ENCODE measurements at places on chromosomes 12 and 14.

DNA sequence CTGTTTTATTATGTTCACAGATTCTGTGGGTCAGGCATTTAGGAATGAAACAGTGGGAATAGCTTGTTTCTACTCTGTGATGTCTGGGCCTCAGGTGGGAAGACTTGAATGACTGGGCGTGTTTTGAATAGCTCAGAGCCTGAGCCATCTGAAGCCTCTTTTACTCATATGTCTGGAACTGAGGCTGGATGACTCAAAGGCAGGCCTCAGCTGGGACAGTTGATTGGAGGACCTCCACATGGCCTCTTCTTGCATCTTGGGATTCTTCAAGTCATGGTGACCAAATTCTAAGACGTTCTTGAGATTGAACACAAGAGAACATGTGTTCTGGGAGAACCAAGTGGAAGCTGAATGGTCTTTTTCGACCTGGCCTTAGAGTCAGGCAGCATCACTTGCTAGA, 45.8 kb upstream of the TBX3 start:
- DNase-seq: no peak

DNA sequence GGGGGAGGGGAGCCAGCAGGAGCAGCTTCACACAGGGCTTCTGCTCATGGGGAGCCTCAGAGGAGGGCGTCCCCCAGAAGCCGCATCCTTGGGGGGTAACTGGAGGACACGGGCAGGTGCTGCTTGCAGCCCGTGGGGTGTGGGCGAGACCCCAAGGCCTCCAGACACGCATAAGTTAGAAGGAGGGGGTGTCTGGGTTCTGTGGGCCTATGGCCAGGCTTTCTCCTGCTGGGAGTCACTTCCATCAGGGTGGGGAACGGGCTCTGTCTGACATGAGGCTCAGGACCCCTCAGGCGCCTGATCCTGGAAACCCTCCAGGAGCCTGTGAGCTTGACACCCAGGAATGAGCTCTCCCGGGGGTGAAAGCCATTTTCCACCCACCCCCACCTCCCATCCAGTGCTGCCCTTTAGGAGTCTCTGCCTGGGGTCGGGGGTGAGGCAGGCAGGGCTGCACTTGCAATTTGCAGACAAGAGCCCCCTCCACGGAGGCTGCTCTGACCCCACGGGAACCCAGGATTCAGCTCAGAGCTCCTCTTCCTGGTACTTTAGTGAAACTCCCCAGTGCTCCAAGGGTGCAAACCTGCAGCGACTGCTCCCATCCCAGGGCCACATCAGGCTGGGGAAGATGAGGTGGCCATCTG, 325.7 kb downstream of the ADGRD1 start:
- DNase-seq: no peak

DNA sequence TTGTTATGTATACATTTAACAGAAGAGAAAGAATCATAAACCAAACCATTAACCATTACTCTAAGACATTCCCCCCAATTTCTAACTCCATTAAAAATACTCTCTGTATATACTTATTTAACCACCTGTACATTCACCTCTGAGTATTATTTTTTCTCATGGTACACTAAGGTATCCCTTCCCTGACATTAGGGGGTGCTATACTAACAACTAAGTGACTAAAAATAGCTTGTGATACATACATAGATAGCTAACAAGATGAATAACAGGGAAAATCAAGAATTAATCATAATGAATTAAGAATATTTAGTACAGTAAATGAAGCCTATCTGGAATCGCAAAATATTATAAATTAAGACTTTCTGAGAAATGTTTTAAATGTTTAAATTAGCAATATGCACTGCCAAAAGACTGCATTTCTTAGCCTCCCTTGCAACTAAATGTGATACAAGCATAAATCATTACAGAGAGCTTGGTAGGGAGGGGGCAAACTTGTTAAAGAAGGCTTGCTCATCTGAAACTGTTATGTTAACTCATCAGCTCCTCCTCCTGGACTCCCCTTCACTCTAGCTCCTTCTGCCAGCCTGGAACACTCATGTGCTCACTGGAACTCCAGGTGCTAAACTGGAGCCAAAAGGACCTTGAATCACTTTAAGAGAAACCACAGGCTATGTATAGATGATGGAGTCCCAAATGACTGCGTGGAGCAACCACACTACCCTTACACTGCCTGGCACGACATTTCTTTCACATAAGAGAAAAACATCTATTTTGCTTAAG, 14.9 kb downstream of the C2CD5 start:
- DNase-seq: peak; percentile 11

DNA sequence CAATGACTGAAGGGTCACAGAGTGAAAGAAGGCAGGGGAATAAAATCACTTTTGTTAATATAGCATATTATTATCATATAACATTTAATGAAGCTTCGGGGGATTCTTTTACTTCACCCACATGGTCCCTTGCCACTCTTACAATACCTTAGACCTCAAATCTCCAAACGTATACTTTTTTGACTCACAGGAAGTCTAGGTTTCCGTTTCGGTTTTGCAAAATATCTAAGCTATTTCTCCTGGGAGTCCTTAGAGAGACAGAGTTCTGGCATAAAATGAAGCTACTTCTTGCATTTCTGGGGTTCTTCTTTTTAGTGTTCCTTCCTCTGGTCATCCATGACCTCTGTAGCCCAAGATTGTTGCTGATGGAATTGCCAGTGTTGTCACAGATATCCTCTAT, 590.5 kb upstream of the ATP2B1 start:
- DNase-seq: no peak

GRCh38 chr14:66121859-66122258, 364.3 kb upstream of the CCDC196 start:
- no peak for DNase-seq

DNA sequence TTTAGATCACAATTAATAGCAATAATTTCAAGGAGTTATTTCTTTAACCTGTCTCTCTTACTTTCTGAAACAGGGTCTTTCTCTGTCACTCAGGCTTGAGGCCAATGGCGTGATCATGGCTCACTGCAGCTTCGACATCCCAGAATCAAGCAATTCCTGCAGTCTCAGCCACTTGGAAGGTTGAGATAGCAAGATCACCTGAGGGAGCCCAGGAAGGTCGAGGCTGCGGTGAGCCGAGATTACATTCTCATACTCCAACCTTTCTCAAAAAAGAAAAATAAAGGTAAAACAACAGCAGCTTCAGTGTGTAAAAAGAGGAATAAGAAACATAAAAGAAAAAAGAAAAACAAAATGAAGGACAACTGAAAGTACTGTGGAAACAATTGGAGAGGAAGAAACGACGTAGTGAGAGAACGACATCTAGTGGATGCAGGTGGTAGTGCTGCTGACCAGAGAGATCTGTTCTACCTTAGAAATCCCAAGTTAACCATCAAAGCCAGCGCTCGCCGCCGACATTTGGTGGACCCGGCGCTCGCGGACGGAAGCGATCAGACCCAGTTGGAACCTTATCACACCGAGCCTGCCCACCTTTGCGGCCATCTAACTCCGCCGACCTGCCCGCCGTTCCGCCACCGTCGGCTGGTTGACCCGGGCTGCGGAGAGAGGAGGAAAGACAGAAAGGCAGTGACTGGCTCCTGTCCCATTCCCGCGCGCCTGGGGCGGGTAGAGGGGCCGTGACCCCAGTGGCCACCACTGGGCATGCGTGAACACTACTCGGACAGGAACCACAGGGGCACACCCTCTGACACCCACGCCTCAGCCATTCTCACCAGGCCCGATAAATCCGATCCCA, 196.1 kb downstream of the ALG10 start:
- DNase-seq: peak; percentile 92

DNA sequence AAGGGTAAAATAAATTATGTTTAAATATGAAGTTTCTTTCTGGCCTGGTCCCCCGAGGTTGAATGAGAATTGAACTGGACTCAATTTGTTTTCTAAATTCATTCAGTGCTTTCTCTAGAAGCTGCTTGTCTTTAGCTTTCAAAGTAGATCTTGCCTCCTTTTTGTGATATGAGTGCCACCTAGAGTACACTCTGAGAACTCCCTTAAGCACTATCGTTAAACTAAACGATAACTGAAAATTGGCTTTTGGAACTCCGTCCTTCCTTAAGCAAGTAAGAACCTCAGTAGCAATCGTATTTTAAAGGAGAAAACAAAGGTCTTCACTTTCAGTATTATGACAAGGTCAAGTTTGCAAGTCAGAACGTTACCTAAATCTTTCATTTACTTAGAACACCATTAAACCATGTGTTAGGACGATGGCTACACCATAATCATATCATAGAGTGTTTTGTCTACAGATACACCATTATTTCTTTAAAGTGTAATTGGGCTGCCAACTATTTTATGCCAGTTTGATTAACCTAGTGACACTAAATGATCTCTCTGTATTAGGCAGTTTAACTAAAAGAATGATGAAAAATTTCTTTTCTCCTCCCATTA, 364.8 kb downstream of the SNAPC1 start:
- DNase-seq: peak; percentile 65

GRCh38 chr12:88241862-88242570, 99.9 kb downstream of the TMTC3 start:
- no peak for DNase-seq

DNA sequence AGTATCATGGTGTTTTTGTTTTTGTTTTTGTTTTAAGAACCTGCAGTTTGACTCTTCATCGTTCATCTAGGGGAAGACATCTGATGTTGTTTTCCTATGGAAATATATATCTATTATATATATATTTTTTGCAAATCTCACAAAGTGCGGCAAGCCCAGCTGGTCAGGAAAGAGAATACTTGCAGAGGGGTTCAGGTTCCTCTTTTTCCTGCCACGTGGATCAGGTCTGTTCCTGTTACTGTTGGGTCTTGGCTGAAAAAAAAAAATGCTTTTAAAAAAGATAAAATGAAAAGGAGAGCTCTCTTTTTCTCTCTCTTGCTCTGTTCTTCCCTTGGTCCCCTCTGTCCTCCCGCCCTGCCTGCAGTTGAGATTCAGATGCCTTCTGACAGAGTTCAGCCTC, 179.4 kb upstream of the BCL2L14 start:
- DNase-seq: no peak

DNA sequence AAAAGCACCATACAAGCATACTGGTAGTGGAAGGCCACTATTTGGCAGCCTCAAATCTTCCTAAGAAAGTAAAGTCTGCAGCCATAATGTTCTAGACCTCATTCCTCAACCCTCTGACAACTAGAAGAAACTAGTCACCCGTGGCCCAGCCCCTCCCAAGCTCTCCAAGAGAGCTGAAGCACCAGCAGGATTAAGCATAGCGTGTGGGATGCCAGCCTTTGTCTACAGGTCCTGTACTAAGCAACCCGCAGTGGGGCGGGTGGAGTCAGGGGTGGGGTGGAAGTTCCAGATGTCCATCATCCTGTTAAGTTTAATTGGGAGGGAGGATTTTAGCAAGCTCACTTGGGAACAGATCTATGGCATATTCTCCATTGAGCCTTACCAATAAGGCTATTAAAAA, 14.2 kb downstream of the SLC11A2 start:
- no peak for DNase-seq

DNA sequence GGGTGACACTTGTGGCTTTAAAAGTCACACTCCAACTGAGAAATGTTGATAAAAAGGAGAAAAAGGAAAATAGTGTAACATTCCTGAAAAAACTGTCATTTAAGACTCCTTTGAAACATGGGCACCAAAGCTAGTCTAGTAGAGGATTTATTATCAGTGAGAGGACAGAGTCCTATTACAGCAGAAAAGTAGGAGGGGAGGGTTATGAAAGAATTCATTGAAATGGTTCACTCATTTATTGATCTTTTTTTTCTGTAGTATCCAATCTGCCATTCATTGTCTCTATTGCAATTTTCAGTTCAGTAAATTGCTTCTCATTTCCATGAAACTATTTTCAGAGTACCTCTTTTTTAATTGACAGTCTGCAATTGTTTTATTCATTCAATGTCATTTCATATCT, 25.4 kb downstream of the PPM1A start:
- no peak for DNase-seq

- no peak for DNase-seq
Observed at GRCh38 chr14:33529787-33530757, 420.8 kb downstream of the EGLN3 start.

- DNase-seq: no peak
Observed at GRCh38 chr14:54108481-54109471, 152.2 kb upstream of the BMP4 start.

GRCh38 chr14:59827401-59827800, 43.2 kb downstream of the RTN1 start:
- no peak for DNase-seq

DNA sequence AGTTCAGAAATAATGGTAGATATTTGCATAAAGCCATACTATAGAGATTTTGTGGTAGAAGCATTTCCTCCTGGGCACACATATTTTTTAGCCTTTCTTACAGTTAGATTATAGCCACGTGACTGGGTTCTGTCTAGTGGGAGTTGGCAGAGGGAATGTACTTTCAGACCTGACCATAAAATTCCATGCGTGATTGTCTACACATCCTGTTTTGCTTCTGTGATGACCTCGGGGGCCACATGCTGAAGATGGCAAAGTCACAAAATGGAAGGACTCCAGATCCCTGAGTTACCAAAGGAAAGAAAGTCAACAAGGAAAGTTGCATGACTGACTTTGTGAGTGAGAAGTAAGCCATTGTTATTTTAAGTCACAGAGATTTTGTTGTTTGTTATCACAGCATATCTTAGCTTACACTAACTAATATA, 14.6 kb upstream of the MIA2 start:
- no peak for DNase-seq

DNA sequence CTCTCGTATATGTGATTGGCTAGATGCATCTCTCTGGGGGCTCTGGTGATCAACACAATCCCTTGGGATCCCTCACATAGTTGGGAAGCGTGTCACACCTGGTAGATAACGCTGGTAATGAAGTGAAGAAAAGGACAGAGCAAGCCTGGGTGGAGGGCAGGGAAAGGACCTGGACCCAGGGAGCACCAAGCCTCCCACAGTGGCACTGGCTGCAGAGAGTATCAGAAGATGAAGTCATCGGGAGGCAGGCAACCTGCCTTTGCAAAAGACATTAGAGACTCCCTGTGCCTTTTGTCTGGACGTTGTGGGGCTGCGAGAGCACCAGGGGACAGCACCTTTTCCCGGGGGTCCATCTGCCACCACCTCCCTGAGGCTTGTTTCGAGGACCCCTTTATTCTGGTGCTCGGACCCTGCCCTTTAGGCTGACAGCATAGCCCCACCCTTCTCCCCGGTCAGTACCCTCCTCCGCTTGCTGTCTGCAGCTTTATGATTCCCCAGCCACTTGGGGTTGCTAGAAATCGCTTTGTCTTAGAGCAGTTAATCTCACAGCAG, 116.4 kb downstream of the EML1 start:
- DNase-seq: no peak

- DNase-seq: no peak
Observed at GRCh38 chr12:50992819-50993218, 33.4 kb downstream of the SLC11A2 start.

DNA sequence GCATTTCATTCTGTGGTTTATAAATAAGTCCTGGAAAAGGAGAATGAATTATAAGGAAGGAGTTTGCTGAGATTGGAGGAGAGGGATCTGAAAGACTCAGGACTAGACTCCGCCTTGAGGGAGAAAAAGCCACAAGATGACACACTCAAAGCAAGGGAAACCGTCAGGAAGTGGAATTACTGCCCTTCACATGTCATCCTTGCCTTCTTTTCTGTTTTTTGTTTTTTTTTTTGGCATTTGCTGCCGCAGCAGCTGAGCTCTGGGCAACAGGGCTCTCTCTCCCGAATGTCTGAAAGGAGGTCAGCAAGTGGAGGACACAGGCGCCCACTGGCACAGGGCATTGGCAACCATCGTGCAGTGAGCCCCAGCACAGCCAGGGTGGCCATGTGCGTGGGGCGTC, 344.9 kb downstream of the DPF3 start:
- DNase-seq: no peak

- no peak for DNase-seq
Observed at GRCh38 chr12:18868717-18869116, 130.8 kb downstream of the CAPZA3 start.

Measured in NCI-H748 treated with DMSO at 0.1 percent for 48 hours (cell line).